ENCODE measurements at places on chromosomes 6 and 20.

DNA sequence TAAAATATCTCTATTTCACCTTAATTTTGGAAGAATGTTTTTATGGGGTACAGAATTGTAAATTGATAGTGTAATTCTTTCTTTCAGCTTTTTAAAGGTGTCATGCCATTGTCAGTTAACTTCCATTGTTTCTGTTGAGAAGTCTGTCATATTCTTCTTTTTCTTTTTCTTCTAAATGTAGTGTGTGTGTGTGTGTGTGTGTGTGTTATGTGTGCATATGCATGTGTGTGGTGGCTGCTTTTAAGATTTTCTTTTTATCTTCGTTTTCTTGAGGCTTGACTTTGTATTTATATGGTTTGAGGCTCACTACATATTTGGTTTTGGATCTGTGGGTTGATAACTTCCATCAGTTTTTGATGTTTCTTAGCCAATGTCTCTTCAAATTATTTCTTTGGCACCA, 176.5 kb downstream of the OGFRL1 start:
- no peak for DNase-seq

GRCh38 chr6:37210313-37210968, 40.5 kb downstream of the PIM1 start:
- DNase-seq: no peak

GRCh38 chr6:14716499-14717146, 529.2 kb upstream of the JARID2 start:
- DNase-seq: no peak

GRCh38 chr6:154343473-154344308, 12.9 kb downstream of the IPCEF1 start:
- no peak for DNase-seq

DNA sequence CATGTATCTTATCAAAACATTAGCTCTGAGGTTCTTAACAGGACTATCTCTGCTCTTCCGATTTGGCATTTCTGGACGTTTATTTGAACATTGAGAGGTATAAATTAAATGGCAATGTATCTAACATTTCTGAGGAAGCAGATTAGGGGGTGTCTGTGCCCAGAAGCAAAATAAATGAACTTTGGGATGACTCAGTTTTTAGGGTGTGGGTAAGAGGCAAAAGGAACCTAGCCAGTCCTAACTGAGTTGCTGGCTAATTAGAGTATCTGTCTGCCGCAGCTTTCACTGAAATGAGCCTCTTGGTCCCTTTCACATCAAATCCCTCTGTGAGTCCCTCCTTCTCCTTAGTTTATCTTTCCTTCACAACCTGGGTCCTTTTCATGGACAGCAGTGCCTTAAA, 1.1 kb downstream of the RNF144B start:
- no peak for DNase-seq

DNA sequence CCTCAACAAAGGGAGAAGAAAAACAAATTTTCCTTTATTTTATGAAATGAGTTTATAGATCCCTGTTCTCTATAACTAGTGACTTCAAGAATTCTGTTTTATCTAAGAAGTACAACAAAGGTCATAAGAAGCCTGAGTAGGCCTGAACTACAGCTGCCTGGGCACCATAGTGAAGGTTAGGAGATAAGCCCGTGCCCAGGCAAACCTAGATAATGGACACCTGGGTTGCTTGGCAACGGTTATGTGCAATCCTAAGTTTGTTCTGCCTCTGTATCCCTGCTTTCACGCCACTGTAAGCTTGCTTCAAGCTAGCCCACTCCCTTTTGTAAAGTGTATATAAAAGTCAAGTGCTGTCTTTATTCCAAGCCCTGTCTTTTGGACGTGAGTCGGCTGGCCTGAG, 23.2 kb downstream of the SCGN start:
- no peak for DNase-seq

- no peak for DNase-seq
Measured at GRCh38 chr6:124393536-124393935, 568.7 kb upstream of the RNF217 start.

DNA sequence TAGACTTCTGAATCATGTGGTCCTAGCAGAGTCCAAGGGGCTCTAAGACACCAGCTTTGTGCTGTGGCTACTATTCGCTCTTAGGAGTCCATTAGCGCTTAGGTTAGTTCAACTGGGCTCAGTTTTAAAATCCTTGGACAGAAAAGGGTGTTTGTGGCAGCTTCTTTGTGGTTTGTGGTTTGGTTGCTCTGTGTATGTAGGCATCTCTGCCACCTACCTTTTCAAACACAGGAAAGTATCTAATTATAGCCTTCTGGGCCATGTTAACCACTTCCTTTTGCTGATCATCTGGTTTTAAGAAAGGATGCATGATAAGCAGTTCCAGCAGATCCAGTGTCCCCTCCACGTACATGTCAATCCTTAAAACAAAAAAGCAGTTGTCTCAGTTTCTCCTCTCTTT, 10.8 kb downstream of the GSTA4 start:
- no peak for DNase-seq

GRCh38 chr20:47453167-47453782, 48.4 kb upstream of the NCOA3 start:
- no peak for DNase-seq

DNA sequence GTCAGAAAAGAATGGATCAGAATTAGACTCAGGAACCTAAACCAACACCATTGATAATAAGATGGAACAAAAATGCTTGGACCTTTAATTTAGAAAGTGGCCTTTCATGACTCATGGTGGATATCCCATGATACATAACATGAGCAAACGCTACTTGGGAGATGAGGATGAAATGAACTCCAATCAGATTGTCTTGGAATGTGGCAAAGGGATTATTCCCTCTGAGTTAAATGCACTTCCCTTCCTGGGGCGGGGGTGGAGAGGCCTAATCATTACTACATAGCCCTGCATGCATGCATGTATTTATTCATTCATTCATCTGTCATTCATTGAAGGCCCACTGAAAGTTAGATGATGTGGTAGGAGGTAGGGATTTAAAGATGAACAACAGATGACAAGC, 174.0 kb downstream of the AIG1 start:
- no peak for DNase-seq

DNA sequence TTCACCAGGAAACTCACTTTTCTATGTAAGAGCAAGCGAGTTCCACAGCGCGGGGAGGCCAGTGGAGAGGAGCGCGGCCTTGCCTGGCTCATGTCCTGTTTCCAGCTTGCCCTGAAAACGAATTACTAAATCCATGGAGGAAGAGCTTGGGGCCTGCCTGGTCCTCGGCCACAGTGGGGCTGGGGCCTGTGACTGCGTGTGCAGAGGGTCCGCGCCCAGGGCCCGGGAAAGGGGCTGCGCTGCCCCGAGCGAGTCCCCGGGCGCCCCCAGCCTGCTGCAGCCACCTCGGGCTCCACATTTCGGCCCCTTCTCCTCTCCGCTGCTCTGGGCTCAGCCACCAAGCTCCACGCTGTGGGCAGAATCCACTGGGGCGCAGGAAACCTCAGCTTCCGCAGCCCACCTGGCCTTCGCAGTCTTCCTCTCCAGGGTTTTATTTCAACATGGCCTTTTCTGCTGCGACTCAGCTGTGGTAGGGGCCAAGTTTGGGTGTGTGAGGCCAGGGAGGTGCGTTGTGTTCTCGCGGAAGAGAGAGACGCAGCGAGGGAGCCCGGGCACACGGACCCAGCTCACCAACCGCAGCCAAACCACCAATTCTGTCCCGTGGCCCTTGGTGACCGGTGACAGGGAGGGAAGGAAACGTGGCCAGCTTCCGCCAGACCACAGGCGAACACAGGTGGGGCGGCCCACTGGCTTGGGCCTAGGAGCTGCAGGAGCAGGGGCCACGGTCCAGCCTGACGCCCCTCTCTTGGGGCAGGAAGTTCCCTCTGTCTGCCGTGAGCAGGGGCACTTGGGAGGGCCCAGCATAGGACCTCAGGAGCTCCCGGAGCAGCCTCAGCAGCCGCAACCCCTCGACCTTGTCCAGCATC, 211.4 kb downstream of the ERMARD start:
- DNase-seq: no peak

GRCh38 chr6:11427723-11428245, 109.8 kb upstream of the TMEM170B start:
- DNase-seq: no peak

DNA sequence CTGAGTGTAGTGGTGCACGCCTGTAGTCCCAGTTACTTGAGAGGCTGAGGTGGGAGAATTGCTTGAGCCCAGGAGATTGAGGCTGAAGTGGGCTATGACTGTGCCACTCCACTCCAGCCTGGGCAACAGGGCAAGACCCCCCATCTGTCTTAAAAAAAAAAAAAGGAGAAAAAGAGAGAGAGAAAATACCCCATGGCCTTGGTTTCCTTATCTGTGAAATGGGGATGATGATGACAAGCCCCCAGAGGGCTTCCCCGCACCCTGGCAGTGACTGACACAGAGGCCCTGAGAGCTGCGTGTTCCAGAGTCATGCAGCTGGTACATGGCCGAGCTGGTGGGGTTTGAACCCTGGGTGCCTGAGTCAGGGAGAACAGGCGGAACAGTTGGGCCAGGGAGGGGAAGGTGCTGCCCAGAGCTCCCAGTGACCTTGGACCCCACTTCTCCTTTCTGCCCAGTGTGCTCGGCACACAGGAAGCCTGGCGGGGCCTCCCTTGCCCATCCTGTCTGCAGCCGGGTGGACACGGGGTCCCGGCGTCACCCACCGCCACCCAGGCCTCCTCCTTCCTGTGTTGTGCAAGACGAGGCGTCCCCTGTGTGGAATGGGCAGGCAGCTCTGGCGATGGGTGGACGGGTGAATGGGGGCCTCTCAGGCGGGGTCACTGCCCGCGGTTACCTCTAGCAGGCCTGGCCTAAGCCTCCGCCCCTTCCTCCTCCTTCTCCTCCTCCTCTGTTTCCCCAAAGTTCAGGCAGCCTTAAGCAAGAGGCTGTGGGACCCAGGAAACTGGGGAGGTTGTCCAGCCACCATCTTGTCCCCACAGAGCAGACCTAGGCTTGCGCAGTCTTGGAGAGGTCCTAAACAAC, 84.2 kb downstream of the CEBPB start:
- DNase-seq: peak; percentile 74

DNA sequence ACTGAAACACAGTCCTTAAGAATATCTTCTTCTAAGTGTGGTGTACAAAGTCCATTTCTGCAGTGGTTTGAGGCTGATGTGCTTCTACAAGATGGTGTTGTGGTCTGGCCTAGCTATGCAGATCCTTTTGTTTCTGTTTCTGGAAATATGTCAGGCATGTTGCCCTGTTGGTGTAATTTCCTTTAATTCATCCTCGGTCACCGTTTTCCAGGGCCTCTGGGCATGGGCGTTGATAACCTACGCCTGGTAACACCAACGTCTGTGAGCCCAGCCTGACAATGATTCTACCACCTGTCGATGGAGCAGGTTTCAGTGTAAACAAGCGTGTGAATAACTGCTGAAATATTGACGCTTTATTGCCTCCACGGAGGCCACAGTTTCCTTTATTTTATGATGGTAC, 33.3 kb upstream of the AFDN start:
- no peak for DNase-seq

GRCh38 chr6:11714116-11714797, 64.3 kb downstream of the ADTRP start:
- DNase-seq: no peak

DNA sequence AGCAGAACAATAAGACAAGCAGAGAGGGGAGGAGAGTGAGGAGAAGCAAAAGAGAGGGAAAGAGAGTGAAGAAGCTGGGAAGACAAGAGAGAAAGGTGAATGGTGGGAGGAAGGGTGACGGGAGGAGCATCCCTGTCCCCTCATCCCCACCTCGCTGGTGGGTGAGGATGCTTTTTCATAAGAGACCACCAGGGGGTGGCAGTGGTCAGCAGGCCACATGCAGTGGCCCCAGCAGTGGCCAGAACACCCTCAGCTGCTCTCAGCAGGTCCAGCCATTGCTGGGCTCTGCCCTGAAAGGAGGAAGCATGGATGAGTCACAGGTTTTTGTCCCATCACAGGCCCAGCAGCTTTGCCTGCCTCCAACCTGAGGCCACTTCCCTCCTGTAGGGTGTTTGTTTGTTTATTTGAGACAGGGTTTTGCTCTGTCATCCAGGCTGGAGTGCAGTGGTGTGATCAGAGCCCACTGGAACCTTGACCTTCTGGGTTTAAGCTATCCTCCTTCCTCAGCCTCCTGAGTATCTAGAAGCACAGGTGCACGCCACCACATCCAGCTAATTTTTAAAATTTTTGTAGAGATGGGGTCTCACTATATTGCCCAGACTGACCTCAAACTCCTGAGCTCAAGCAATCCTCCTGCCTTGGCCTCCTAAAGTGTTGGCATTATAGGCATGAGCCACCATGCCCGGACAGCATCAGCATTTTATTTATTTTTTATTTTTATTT, 24.0 kb downstream of the FGD2 start:
- peak; percentile 70 for DNase-seq

DNA sequence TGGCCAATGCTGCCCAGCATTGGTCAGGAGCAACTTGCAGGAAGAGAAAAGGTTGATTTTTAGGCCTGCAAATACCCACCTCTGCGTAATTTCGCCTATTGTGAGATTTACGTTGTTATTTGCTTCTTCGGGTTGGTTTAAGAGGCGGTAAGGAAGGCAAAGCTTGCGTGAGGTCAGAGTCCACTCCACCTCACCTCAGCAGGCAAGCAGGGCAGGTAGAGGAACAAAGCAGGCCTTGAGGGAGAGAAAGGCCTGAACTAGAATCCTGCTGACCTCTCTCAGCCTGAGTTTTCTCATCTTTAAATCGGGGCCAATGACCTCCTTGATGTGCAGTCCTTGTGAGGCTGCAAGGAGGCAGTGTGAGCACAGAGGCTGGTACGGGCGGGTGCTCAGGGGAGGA, 239.1 kb downstream of the CDC5L start:
- DNase-seq: no peak

- no peak for DNase-seq
Measured at GRCh38 chr20:58081846-58082245, 146.6 kb downstream of the ANKRD60 start.

GRCh38 chr6:32182555-32182981, 1.5 kb downstream of the AGER start:
- DNase-seq: no peak

- DNase-seq: no peak
Measured at GRCh38 chr6:169622618-169623017, 79.2 kb downstream of the WDR27 start.

DNA sequence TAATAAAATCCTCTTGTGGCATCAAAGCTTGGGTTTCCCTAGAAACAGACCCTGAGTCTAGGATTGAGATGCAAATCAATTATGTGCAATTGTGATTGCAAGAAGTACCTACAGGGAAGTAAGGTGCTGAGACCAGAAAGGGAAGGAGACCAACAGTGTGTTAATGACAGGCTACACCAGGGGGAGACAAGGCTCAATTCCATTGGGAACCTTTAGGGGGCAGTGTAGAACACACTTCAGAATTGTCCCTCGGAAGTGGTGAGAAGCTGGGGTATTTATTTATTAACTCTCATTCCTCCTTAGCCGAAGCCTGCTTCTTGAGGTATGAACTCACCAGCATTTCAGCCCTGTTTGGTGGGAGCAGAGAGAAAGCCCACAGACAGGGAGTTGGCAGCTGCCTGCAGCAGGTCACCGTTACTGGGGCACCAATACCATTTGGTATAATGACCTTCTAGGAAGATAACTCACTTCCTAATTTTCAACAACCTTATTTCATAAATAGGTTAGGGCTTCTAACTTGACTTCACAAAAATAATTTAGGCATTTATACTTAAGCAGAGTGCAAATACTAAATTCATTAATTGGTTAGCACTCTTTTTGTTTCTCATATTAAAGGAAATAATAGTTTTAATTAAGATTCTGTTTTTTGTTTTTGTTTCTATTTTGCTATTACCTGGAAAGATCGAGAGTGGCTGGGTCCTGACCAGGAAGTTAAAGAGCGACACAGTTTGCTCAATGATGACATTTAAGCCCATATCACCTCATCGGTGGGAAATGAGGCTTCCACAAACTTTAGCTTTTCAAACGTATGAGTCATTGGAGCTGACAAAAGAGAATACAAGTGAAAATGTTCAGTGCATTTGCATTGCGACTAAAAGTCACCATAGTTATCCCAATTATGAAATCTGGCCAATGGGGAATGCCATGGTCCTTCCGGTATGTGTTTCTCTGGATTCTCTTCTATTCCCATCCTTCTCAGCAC, 94.8 kb downstream of the BTBD3 start:
- DNase-seq: no peak

Data from left ventricle myocardium inferior (tissue), 1 donor.